Lung (tissue), 17 donors: ENCODE measurements at places on chromosomes 12 and 14.
A peak's percentile ranks its signal among the peaks of the same experiment; 100 is the strongest.

DNA sequence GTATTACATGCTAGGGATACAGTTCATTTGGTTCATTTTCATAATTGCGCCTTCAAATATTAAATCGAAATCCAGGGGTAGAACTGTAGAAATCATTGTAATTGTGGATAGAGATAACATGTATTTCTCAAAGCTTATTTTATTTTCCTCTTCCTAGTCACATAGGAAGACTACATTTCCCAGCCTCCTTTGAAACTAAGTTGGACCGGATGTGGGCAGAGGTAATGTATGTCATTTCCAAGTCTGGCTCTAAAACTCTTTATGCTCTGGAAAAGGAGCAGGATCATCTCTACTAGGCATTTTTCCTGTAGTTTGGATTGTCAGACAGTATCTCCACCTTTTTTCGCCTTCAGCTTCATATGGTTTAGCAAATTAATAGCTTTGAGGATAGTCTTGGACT, 70.1 kb upstream of the CRY1 start:
- DNase-seq = no peak

DNA sequence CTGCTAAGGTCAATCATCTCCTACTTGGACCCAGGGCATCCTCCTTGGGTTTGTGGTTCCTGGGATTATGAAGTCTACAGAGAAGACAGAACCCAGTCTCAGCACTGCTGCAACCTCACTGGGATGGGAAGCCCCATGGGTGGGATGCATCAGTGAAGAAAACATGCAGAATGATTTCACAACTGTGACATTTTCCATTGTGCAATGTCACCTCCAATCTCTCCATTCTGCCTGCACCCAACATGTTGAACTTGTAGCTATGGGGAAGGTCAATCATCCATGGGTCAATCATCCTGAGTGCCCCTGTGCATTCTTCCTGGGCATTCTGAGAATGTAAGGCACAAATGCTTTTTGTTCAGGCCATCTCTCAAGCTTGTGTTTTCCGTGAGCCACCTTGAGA, 1004.4 kb upstream of the TMEM132C start:
- no peak for DNase-seq

DNA sequence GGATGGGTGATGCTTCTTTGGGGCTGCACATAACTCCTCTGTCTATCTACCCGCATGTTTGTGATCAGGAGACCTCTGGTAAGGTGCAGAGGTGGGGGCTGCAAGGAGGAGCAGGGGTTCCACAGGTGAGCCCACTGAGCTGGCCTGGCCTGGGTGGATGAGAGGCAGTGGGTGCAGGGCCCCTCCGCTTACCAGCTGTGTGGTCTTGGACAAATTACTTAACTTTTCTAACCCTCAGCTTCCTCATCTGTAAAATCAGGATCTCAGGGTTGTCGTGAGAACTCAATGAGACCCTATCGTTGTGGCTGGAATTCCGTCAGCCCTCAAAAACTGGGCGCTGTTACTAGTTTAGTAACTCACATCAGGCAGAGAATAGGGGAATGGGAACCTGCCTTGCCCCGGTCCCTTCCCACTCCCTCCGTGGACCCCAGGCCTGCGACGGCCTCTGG, 7.5 kb downstream of the PTPN6 start:
- no peak for DNase-seq

GRCh38 chr12:57213058-57213715, 3.4 kb upstream of the NXPH4 start:
- DNase-seq = peak; percentile 91

DNA sequence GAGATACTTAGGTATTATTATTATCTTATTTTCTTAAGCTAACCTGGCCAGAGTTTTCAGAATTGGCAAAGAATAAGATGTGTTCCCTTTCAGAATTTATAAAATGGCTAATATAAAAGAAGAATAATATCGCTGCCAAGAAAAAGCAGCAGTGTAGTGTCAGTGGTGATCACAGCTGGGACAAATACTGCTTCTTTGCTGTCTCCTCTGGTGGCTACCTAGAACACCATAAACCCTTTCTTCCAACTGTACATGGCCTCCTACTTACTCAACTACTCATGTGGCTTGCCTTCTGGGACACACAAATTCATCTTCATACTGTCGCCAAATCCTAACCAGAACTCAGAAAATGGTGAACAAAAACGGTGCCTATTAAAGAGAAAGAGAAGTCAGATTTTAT, 72.7 kb downstream of the MED13L start:
- no peak for DNase-seq

- DNase-seq = no peak
Observed at GRCh38 chr12:31230004-31230403, 95.9 kb downstream of the SINHCAF start.

- no peak for DNase-seq
Observed at GRCh38 chr12:85509857-85510256, 229.8 kb downstream of the ALX1 start.

DNA sequence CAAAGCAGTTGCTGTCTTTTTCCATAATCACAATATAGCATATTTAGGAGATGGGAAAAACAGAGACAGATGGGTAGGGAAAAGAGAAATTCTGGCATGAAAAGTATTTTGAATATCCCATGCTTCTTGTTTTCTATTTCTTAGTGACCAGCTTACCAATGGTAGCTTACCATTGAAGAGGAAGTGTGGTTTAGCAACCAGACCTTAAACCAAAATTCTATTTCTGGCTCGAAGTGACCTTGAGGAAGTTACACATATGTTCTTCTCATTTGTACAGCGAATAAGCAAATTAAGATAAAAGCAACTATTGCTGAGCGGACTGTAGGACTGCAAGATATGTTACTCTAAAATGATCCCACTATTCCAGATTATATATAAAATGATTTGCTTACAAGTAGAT, 82.9 kb downstream of the FGD4 start:
- no peak for DNase-seq

GRCh38 chr12:49971141-49971540, 1.6 kb upstream of the AQP6 start:
- no peak for DNase-seq

- DNase-seq = no peak
Observed at GRCh38 chr14:56334458-56334857, 216.2 kb downstream of the PELI2 start.

- peak; percentile 43 for DNase-seq
Observed at GRCh38 chr12:69553628-69554248, 31.5 kb upstream of the CCT2 start.

GRCh38 chr12:65529771-65530435, 251.4 kb downstream of the MSRB3 start:
- DNase-seq = no peak

DNA sequence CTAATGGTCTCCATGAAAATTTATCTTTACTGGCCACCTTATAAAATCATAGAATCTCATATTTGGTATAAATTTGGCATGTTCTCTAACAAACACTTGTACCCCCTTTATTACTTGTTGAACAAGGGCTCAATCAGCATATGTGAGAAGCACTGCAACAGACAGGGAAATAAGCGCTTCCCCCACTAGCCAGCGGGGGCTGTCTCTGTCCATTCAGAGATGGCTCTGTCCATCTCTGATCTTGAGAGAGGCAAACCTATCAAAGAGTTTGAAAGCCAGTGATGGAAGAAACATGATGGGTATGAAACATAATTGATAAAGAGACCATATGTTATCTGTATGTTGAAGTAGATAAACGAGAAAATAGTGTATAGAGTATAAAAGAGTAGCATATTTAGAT, 326.8 kb downstream of the PDZRN4 start:
- no peak for DNase-seq

- no peak for DNase-seq
Observed at GRCh38 chr12:20628226-20628787, 66.8 kb upstream of the SLCO1C1 start.

- no peak for DNase-seq
Observed at GRCh38 chr12:71756054-71756690, 1.5 kb downstream of the RAB21 start.

GRCh38 chr12:25903603-25904245, 54.8 kb upstream of the RASSF8 start:
- no peak for DNase-seq

DNA sequence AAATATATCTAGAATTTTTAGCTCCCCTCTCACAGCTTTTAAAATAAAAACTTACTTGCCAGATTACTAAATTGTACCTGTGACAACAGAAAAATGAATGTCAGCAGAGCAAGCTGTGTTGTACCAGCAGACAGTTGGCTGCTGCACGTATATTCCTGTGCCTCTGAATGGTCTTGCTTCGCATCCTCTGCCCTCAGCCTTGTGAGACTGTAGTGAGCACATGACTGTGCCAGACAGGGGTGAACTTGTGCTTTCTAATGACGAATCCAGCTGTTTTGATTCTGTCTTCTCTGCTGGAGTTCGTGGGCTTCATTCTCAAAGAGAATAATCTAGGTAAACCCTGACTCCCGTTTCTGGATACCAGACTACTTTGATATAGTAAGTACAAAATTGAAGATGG, 58.3 kb upstream of the FRMD6 start:
- DNase-seq = peak; percentile 65

DNA sequence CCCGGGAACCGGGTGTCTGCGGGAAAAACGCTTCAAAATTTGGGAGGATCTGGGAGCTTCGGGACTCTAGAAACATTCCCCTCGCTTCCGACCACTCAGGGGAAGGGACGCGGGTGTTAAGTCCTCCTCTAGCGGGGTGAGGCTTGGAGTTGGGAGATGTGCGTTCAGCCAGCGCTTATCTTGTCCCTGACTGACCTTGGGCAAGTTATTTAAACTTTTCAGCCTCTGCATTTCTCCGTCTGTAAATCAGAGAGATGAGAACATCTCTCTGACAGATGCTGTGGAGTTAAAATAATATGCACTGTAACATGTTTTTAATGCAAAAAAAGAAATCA, 76.9 kb upstream of the ANO4 start:
- no peak for DNase-seq

GRCh38 chr12:24551163-24551786, 397.6 kb downstream of the BCAT1 start:
- DNase-seq = no peak

DNA sequence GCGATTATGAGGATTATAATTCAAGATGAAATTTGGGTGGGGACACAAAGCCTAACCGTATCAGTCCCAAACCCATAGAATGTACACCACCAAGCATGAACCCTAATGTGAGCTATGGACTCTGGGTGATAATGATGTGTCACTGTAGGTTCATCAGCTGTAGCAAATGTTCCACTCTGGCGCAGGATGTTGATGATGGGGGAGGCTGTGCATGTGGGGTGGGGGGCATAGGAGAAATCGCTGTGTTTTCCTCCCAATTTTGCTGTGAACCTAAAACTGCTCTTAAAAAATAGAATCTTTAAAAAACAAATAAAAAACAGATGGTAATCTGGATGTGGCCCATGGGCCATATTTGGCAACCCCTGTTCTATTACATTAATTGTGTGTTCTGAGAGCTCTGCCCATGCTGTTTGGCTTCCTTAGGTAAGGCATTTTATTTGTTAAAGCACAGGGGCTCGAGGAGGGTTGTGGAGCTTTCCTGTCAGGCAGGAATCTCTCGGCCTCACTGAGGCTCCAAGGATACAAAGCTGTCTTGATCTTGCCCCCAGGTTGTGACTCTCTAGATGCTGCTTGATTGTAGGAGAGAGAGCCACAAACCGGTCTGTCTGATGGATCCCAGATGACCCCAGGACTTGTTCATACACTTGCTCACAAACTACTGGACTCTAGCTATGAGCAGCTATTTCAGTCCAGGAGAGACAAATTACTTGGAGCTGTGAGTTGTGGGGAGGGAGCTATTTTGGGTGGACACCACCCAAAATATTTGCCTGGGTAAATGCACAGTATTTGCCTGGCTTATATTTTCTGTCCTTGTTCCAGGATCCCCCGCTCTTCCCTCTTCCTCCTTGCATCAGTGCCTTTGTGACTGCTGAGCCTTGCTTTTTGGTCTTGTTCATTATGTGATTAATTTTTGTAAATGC, 340.2 kb downstream of the MED13L start:
- DNase-seq = peak; percentile 84

- DNase-seq = no peak
Observed at GRCh38 chr14:81276073-81277069, 55.6 kb upstream of the GTF2A1 start.

DNA sequence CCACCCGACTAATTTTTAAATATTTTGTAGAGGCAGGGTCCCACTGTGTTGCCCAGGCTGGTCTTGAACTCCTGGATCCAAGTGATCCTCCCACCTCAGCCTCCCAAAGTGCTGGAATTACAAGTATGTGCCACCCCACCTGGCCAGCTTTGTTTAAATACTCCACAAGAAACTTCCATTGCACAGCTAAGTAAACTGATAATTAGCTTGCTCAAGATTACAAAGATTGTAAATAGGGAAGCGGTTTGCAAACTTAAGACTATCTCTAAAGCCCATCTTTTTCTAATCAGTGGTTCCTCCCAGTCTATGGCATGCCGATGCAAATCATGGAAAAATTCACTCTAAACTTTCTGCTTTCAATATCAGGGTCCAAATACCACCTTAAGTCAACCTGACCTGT, 9.7 kb downstream of the SLC7A8 start:
- no peak for DNase-seq

DNA sequence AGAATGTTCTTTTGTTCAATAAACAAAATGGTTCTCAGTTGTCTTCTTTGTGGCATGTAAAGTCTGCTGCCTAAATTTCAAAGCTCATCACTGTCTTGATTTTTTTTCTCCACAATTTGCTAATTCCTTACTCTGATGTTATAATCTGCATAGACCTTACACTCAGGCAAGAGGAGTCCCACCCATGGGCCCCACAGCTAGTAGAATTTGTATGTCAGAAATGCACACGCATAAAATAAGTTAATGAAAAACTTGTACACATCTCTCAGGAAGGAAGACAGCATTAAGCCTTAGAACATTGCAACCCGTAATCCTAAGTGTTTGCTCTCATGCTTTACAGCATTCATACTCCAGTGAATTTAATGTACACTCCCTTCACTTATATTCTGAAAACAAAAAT, 280.8 kb downstream of the ATXN7L3B start:
- DNase-seq = no peak

DNA sequence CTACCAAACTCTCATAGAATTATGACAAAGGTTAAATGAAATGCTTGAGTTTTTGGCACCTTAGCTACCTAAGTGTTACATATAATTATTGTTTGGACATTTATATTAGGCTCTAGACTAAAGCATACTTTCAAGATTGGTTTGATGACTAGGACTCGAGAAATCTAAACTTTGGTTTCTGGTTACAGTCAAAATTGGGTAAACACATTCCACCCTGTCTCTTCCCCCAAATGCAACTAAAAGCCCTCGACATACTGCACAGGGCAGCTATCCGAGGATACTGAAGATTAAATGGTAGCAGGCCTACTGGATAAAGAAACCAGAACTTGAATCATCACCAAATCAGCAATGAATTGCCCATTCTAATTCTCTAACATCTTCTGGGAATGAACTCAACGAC, 369.1 kb downstream of the PRKD1 start:
- DNase-seq = no peak
